ENCODE measurements at places on chromosomes 1 and 21. TPM values are rescaled to one million over a fixed set of nuclear protein-coding genes. Genes with fewer than 3 reads are reported as not detected.

Gene CFHR5
- total RNA-seq: not detected

Gene RAP1A
- 21.8 TPM for total RNA-seq

Gene TIAM1
- 10.8 TPM for total RNA-seq

Gene H3-3A
- total RNA-seq: 359 TPM

Gene LCE1C
- total RNA-seq: 1.1 TPM

Gene SLC35E2B
- total RNA-seq: 8.0 TPM

Gene WDR3
- 9.1 TPM for total RNA-seq

Gene RBP7
- 1.4 TPM for total RNA-seq

Gene PRAMEF26
- not detected for total RNA-seq

Gene CYP4A22
- not detected for total RNA-seq

Gene IPO13
- 26.2 TPM for total RNA-seq

Gene KRTAP10-7
- total RNA-seq: not detected

Gene ATP5PO
- 213 TPM for total RNA-seq

Gene FAM177B
- total RNA-seq: not detected

Gene CRYBG2
- 3.3 TPM for total RNA-seq

Gene CALML6
- not detected for total RNA-seq

Gene PDPN
- total RNA-seq: 65.3 TPM

Gene PLA2G2F
- total RNA-seq: not detected

Gene AHCTF1
- 19.0 TPM for total RNA-seq

Gene EDARADD
- 4.7 TPM for total RNA-seq

Gene RSPH1
- total RNA-seq: not detected

Gene CELA3B
- not detected for total RNA-seq

Gene E2F2
- 0.08 TPM for total RNA-seq

Gene ARHGAP30
- not detected for total RNA-seq

Gene PTGFR
- 0.08 TPM for total RNA-seq

Gene OLFML2B
- total RNA-seq: 0.08 TPM
